ENCODE measurements at places on chromosomes 6 and 20.
A peak's percentile ranks its signal among the peaks of the same experiment; 100 is the strongest.

GRCh38 chr20:23644164-23644563, 6.4 kb upstream of the CST3 start:
- DNase-seq = no peak

GRCh38 chr6:23435126-23435525, 690.9 kb upstream of the NRSN1 start:
- no peak for DNase-seq

DNA sequence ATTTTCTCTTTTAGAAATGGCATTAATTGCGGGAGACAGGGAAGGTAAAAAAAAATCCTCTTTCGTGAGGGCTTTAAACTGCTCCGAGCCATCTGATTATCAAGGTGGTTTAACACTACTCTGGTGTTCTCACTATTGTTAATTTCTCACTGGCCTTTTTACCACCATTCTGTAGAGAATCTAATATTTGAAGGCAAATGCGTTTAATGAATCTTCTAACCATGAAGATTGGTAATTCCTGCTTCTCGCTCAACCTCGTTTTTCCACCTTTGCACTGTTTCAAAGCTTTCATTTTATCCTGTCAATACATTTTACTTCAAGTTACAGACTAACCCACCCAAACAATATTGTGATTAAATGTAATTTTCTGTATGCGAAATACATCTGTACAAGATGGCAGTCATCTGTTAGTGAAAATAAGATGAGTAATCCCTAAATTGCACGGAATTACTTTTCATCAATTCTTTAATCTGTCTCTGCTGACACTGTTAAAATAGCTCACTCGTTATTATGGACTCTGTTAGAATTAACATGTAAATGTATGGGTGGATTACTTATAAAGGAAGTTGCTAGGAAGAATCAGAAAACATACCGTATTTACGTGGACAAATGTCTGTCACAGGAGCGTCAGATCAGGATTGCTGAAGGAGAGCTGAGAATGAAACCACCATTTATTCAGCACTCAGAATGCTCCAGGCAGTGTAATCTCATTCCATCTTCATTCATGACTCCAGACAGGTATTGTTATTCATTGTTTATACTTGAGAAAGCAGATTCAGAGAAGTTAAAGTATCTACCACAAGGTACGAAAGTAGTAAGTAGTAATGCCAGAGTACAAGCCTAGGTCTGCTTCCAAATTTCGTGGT, 1.1 kb upstream of the LCA5 start:
- peak; percentile 43 for DNase-seq

DNA sequence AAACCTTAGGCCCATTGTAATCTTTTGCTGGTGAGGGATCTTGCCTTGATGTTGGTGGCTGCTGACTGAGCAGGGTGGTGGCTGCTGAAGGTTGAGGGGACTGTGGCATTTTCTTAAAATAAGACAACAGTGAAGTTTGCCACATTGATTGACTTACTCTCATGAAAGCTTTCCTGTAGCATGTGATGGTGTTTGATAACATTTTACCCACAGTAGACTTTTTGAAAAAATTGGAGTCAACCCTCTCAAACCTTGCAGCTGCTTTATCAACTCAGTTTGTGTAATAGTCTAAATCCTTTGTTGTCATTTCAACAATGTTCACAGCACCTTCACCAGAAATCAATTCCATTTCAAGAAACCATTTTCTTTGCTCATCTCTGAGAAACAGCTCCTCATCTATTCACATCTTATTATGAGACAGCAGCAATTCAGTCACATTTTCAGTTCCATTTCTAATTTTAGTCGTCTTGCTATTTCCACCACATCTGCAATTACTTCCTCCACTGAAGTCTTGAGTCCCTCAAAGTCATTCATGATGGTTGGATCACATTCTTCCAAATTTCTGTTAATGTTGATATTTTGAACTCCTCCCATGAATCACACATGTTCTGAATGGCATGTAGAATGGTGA, 37.2 kb downstream of the CST9L start:
- DNase-seq = no peak

DNA sequence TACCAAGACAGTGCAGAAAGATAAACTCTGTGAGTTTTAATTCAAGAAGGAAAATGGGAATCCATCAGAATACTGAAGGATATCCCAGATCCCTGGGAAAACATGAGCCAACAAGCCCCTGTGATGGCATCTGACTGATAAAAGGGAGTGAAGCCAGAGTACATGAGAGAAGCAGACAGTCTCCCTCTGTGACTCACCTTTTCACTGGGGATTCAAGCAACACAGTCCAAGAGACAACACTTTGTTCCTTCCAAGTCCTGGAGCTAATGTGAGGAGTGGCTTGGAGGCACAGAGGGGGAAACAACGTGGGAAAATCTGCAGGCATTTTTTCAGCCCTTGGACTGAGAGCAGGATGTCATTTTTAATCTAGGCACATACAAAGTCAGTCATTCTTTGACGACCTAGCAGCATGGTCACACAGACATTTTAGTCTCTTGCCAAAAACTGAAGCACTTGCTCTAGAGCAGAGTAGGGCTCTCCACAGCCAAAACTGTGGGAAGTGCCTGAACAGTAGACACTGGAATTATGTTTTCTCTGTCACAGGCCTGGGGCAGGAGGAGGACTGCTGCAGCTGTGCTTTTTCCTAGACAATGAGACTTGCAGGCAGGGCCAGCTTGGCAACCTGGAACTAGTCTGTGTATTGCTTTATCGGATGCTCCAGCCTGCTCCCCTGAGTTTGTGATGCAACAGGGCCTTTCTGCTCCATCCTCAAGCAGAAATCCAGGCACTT, 465.0 kb upstream of the GJE1 start:
- DNase-seq = peak; percentile 52

DNA sequence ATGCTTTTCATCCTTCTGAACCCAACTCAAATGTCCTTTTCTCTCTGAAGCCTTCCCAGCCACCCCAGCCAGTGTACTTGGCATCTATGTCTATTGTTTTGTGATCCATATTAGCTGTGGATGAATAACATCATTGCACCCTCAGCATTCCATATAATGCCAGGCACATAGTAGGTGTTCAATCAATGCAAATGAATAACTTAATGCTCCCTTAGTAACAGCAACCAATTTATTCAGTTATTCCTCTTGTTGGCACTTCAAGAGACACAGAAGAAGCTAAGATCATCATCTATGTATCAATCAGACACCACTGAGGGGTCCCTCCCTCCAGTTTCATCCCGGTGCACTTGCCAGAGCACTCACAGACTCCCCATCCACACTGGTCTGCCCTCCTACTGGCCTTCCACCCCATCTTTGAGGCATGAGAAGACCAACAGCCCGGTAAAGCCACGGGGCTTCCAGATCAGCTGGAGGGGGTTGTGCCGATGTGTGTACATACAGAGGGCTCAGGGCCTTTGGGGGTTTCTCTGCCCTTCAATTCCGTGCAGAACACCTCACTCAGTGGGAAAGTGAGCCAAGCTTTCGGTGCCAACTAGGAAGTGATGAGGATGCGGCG, 2.4 kb upstream of the TAF8 start:
- DNase-seq = no peak

GRCh38 chr6:169345146-169345545, 91.5 kb upstream of the THBS2 start:
- DNase-seq = peak; percentile 46

Measured in cardiac fibroblast (primary cell).